Esophagus muscularis mucosa (tissue), 4 donors: ENCODE measurements at places on chromosomes 12 and 14. TPM values are rescaled to one million over a fixed set of nuclear protein-coding genes. Genes with fewer than 3 reads are reported as not detected.
A peak's percentile ranks its signal among the peaks of the same experiment; 100 is the strongest.

The TRIM9 gene
- 0.66 TPM for total RNA-seq

The GLT1D1 gene
- total RNA-seq = 0.52 TPM

The GDF3 gene
- not detected for total RNA-seq

The KRT78 gene
- 0.33 TPM for total RNA-seq

The CCDC38 gene
- total RNA-seq = not detected

The OR6C2 gene
- not detected for total RNA-seq

The IFNG-AS1 gene
- total RNA-seq = not detected

The ALDH2 gene
- total RNA-seq = 148 TPM

The IAPP gene
- total RNA-seq = not detected

The P2RX2 gene
- total RNA-seq = 3.8 TPM

The PPP1R1A gene
- total RNA-seq = 10.2 TPM

- no peak overlapping the region for H3K4me3 ChIP-seq
- no peaks in the 10 kb centered on the region for H3K27me3 ChIP-seq
- H3K36me3 ChIP-seq = no peaks in the 10 kb centered on the region
Measured at GRCh38 chr12:118813778-118814357, 167.5 kb upstream of the SRRM4 start.

DNA sequence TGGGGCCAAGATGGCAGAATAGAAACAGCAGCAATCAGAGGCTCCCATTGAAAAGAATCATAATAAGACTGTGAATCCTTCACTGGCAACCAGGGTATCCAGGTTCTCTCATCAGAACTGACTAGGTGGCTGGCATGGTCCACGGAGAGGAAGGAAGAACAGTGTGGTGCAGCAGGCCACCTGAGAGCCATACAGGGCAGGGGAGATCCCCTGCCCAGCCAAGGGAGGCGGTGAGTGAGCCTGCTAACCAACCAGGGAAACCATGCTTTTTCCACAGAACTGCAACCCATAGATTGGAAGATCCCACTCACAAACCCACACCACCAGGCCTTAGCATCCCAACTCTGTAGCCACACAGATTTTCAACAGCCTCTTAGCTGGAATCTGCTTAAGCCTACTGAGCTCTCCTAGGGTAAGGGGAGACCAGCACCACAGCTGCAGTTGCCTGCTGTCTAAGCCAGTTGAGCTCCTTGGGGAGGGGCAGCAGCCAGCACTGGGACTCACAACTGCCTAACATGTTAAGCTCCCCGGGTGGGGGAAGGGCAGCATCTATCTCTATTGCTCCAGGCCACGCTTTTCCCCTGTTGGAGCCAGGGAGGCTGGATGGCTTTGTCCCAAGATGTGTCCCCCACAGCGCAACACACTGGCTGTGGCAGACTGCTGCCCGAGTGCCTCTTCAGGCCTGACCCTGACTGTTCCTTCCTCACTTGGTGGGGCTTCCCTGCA lies 342.6 kb upstream of the CCDC196 start:
- no peak overlapping the region for H3K27ac ChIP-seq
- H3K4me1 ChIP-seq = no peaks in the 10 kb centered on the region
- H3K4me3 ChIP-seq = no peak overlapping the region
- no peaks in the 10 kb centered on the region for H3K36me3 ChIP-seq
- DNase-seq = no peak
- H3K27me3 ChIP-seq = no peaks in the 10 kb centered on the region

DNA sequence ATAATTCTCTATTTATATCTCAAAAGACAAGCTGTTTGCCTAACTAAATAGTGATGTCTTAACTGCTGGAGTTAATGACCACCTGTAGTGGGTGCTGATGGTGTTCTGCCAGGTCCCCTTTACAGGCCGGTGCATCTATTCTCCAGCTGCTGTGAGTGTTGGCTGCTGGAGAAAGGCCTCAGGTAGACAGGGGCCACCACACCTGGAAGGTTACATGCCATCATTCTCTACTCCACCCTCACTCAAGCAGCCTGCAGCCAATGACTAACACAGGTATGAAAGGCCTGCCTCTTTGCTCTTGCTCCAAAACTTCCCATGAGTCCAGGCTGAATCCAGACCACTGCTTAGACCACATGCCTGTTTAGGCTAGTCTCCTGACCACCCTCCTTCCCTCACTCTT lies 73.9 kb downstream of the RPS6KA5 start:
- no peaks in the 10 kb centered on the region for H3K27me3 ChIP-seq
- peak overlapping the region; percentile 17 for H3K27ac ChIP-seq
- H3K4me3 ChIP-seq = no peak overlapping the region
- H3K36me3 ChIP-seq = no peaks in the 10 kb centered on the region
- DNase-seq = no peak
- peaks cover 21% of the 10 kb centered on the region for H3K4me1 ChIP-seq

DNA sequence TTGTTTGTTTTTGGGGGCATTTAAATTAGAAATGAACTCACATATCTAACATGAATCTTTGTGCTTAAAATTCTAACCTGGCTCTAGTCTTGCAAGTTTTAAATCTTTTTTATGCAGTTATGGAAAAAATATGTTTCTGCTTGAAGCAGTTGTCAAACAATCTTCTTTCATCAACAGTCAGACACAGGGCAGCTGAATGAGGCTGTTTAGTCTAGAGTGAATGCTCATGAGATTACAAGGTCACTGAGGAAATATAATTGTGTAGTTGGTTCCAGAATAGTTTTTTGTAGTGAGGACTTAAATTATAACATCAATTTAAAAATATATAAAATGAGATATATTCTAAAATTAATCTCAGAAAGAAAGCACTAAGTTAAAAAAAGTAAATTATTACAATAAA lies 76.5 kb downstream of the TRMT5 start:
- no peak for DNase-seq
- no peaks in the 10 kb centered on the region for H3K27me3 ChIP-seq
- H3K36me3 ChIP-seq = no peaks in the 10 kb centered on the region
- no peak overlapping the region for H3K4me3 ChIP-seq
- no peak overlapping the region for H3K27ac ChIP-seq
- H3K4me1 ChIP-seq = no peaks in the 10 kb centered on the region

DNA sequence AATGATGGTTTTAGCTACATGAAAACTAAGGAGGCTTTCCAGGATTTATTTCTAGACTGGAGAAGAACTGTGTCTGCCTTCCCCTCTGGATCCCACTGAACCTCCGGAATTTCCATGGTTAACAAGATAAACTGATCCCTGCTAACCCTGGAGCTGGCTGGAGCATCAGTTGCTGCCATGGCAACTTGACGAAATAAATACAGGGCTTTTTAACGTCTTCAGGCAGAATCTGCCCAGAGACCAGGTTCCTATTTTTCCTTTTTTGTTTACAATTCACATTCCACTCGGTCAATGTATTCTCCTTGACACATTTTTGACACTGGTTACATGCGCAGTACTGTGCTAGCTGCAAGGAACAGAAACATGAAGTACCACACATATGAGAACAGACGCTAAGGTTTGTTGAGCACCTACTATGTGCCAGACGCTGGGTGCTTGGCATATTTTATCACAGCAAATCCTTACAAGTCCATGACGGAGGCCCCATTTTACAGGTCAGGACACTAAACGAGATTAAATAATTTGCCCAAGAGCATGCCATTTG lies 1.7 kb downstream of the C14orf132 start:
- H3K27ac ChIP-seq = peak overlapping the region; percentile 90
- H3K27me3 ChIP-seq = no peaks in the 10 kb centered on the region
- DNase-seq = no peak
- H3K36me3 ChIP-seq = no peaks in the 10 kb centered on the region
- peak overlapping the region; percentile 70 for H3K4me3 ChIP-seq

DNA sequence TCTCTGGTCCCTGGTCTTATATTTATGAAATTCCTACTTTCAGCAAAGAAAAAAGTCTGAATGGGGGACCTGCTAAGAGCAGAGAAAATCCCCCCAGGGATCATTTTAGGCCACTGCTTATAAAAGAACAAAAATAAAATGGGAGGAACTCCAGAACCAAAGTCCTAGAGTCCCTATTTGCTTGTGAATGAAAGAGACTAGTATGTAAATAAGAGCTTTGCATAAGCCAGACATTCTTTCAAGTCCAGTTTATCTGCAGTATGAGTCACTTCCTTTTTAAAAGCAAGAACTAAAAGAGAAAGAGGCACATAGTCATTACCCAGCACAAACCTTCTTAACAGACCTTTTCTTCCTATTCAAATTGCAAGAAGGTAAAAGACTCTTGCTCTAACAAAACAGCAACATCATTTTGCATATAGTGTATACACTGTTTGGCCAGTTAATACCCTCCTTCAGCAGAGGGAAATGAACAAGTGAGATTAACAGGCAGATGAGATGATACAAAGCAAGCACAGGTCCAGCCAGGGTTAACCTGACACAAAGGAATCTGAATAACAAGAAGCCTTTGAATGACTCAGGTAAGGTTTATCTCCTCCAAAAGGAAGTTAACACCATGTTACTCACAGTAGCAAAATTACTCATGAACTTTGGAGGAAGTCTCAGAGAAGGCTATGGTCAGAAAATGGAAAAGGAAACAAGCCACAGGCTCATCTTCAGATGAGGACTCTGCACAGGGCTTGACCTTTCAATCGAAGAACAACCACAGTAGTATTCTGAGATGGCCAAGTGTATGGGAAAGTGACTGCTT lies 87.3 kb downstream of the PHLDA1 start:
- H3K27me3 ChIP-seq = no peaks in the 10 kb centered on the region
- no peak for DNase-seq
- no peak overlapping the region for H3K4me3 ChIP-seq
- H3K36me3 ChIP-seq = no peaks in the 10 kb centered on the region
- peaks cover 7% of the 10 kb centered on the region for H3K4me1 ChIP-seq

DNA sequence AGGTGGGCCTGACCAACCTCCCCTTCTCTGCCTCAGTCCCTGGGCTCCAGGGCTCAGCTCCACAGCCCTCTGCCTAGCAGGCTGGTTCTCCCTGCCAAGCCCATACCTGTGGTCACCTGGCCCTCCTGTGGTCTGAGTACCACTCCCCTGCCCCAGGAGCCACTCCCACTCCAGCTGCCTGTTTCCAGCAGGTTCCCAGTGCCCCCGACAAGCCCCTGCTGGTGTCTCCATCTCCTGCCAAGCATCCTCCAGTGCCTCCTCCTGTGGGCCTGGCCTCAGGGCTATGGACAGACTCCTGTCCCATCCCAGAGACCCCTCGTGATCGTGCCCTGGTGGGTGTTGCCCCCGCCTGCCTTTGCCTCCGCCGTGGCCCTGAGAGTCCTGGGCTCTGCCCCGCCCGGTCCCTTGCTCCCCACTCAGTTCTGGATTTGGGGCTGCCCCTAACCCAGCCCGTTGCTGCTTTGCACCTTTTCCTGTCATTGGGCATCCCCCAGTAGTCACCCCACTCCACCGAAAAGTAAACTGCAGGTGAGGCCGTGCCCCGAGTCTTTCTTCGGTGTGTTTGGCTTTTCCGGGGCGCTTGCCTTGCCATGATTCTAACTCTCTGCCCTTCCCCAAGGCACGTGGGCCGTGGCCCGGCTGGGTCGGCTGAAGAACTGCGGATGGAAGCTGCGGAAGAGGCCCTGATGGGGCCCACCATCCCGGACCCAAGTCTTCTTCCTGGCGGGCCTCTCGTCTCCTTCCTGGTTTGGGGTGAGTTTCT lies 9.8 kb downstream of the MEG3 start:
- H3K4me1 ChIP-seq = peaks cover 4% of the 10 kb centered on the region
- no peak for DNase-seq
- H3K27ac ChIP-seq = no peak overlapping the region
- H3K4me3 ChIP-seq = no peak overlapping the region
- H3K27me3 ChIP-seq = no peaks in the 10 kb centered on the region
- no peaks in the 10 kb centered on the region for H3K36me3 ChIP-seq

DNA sequence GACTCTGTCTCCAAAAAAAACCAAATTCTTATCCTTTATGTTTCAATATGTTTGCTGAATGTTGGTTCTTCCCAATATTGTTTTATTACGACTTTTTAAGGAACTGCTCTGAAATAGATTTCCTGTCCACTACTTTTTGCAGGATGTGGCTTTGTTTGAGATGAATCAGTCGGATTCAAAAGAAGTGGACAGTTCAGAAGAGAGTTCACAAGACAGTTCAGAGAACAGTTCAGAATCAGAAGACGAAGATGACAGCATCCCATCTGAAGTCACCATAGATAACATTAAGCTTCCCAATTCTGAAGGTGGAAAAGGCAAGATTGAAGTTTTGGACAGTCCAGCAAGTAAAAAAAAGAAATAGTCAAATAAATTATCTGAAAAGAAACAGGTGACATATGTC lies 8.2 kb downstream of the NOPCHAP1 start:
- H3K4me1 ChIP-seq = no peaks in the 10 kb centered on the region

DNA sequence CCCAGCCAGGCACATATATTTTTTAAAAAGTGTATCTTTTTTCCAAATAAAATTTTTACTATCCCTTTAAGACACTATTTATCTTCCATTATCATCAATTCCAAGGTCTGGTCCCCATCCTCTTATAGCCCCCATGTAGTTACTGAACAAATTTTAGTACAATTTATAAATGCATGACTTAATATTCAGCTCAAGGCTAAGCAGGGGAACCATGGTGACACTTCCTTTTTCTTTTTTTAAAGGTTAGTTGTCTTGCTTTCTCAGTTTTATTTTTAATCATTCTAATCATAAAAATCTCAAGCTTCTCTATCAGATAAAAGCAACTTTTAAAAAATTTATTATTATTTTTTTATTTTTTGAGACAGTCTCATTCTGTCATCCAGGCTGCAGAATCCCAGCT lies 92.3 kb downstream of the TRAFD1 start:
- peaks cover 95% of the 10 kb centered on the region for H3K36me3 ChIP-seq
- H3K4me1 ChIP-seq = no peaks in the 10 kb centered on the region
- no peaks in the 10 kb centered on the region for H3K27me3 ChIP-seq
- H3K27ac ChIP-seq = no peak overlapping the region

DNA sequence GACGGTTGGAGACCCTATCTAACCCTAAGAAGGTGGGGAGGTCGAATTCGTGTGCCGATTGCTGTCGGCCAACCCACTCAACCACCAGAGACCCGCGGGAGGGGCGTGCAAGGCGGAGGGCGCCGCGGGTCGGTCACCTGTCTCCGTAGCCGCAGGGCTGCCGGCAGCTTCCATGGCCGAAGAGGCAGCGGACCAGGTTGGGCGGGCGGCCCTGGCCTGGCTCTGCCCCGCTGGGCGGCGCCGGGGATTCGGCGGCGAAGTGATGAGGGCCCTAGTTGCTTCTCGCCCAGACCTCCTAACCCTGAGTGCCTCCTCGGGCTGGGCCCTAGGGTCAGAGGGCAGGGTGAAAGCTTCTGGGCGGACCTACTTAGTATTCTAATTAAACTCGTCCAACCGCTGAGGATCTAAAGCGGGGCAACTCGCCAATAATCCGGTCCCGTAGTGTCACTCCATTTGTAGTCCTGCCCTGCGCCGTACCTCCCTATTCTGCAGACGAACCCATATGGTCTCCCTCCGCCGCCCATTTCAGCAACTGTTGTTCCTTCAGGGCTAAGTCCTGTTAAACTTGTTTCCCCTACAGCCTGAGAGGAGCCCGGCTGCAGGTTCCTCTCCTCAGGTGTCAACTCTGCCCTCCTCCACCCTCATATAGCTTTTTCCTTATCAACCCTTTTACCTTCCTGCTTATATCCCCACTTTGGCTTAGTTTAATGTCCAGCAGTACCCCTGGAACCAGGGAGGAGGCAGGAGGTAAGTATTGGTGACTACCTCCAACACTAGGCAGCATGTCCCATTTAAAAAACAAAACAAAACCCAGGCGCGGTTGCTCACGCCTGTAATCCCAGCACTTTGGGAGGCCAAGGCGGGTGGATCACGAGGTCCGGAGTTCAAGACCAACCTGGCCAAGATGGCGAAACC lies at the start of gene PYM1:
TSS of gene PYM1 (minus strand) at position 307 of the 915 bp plus-strand sequence. CDS start at position 174, 133 bp downstream.
- peak within 1 kb of the TSS; percentile 92 for H3K27ac ChIP-seq
- peak within 1 kb of the TSS; percentile 79 for H3K4me3 ChIP-seq
- no peaks in the 10 kb centered on the region for H3K27me3 ChIP-seq
- peaks cover 4% of the 10 kb centered on the region for H3K36me3 ChIP-seq
- H3K4me1 ChIP-seq = peaks cover 52% of the 10 kb centered on the region

GRCh38 chr12:77630344-77630743 lies 200.3 kb upstream of the NAV3 start:
- H3K4me1 ChIP-seq = no peaks in the 10 kb centered on the region
- DNase-seq = no peak
- no peaks in the 10 kb centered on the region for H3K27me3 ChIP-seq
